ENCODE measurements at places on chromosomes 5 and 9.

DNA sequence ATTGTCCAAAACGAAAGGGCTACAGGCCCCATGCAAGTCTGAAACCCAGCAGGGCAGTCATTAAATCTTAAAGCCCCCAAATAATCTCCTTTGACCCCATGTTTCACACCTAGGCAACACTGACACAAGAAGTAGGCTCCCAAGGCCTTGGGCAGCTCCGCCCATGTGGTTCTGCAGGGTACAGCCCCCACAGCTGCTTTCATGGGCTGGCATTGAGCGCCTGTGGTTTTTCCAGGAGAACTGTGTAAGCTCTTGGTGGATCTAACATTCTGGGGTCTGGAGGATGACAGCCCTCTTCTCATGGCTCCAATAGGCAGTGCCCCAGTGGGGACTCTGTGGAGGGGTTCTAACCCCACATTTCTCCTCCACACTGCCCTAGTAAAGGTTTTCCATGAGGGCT lies 623.5 kb downstream of the PRR16 start:
- DNase-seq: no peak

DNA sequence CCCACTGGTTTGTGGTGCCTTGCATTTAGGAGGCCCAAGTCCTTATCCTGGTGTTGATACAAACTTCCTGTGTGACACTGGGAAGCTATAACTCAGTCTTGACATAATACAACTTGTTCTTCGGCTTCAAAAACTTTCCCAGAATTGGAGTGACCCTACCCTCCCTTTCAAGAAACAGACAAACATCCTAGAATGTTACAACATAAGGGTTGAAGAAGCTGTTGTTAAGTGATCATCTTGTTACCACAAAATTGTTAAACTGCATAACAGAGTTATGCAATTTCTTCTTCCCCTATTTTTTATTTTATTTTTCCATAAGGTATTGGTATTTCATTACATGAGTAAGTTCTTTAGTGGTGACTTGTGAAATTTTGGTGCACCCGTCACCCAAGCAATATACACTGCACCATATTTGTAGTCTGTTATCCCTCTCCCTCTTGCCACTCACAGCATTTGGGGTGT lies 21.3 kb downstream of the TLR4 start:
- no peak for DNase-seq

DNA sequence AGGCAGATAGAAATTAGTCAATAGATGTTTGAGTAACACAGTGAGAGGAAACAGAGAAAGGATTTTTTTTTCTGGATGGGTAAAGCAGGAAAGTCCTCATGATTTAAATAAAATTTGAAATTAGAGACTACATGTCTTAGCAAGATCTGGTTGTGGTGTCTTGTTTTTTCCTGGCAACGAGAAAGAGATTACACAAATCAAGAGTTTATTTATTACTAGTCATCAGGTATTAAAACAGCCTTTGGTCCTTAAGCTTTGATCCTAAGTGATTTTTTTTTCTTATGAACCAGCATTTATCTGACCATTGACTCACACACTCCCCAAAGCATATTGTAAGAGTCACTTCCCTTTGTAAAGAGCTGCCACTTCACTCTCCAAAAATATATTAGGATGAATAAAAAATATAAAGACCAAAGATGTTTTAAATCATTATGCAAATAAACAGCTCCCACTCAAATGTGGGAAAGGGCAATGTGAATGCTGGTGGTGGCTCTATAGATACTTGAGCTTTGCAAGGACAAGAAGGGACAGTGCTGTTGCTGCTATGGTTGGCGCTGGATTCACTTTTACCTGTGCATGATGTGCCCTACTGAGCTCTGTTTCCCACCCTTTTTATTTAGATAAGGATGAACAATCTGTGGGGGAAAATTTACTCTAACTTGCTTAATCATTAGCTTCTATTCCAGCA lies 1726.5 kb downstream of the MAT2B start:
- no peak for DNase-seq

DNA sequence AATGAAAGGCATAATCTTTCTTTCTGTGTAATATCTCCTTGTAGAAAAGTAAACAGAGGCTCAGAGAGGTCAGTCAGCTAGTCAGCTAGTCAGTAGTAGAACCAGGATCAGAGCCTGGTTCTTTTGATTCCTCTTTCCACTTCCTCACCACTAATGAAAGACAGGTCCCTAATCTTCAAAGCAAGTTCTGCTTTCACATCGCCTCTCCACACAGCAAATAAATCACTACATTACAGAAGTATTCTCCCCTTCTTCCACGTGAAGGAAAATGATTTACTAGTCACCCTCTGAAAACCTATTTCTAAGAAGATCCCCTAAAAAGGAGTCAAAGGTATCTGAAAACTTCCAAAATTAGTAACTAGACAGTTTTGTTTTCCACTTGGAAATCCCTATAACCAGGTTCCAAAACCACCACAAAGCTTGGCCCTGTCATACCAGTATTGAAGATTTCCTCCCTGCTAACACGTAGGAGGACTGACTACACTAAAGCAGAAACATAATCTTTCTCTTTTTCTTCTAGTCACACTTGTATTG lies 140.5 kb upstream of the TARS1 start:
- DNase-seq: no peak

- DNase-seq: no peak
Measured at GRCh38 chr5:179436321-179437122, 91.3 kb upstream of the ADAMTS2 start.

GRCh38 chr5:171675511-171675910 lies 110.1 kb upstream of the SMIM23 start:
- DNase-seq: no peak

- no peak for DNase-seq
Measured at GRCh38 chr5:109580225-109580624, 109.5 kb upstream of the MAN2A1 start.

DNA sequence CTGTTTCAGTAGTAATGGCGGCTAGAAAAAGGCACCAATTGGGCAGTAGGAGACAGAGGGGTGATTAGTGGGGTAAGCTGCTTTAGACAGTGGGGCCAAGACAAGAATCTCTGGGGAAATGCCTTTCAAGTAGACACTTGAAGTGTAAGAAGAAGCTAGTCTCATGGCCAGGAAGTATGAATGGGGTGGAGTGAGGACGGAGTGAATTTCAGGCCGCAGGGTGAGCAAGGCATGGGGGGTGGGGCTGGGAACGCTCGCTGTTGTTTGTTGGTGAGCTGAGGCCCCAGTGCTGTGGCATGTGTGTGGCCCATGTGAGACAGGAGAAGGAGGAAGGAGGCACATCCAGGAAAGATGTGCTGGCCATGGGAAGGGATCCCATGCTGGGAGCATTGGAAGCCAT lies 149.2 kb upstream of the NFIL3 start:
- DNase-seq: no peak

DNA sequence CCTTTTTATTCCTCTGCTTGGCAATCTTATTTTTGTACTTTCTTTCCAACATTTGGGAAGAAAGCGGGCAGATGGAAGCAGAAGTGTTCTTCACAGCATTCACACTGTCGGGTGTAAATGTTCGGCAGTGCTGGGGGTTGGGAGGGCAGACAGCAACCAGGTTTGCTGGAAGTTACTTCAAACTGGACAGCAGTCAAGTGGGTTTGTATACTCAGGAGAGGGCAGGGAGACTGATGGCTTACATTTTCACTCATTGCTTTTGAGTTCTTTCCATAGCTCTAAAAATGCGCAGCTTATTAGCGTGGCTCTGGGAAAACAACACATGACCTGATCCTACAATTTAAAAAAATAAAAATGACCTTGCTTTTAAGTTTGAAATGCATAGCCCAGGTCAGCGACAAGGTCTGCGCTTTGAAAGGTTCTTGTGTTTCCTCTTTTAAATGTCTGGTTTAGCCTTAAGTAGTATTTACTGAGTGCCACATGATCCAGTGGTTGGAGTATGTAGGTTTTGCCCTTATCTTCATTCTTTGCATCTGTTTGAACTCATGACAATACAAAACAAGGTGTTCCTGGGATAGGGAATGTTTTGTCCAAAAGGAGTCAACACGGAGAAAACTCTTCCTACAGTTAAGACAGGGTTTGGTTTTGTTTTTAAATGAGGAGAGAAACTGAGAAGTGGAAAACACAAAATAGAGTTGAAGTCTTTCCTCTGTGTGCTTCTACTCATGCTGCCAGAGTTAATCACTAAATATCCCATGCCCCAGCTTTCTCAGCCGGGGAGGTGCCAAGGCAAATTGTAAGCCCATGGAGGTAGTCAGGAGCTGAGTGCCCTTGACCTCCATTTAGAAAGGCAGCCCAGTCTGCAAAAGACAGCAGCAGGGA lies 132.7 kb upstream of the DMRT1 start:
- DNase-seq: no peak

DNA sequence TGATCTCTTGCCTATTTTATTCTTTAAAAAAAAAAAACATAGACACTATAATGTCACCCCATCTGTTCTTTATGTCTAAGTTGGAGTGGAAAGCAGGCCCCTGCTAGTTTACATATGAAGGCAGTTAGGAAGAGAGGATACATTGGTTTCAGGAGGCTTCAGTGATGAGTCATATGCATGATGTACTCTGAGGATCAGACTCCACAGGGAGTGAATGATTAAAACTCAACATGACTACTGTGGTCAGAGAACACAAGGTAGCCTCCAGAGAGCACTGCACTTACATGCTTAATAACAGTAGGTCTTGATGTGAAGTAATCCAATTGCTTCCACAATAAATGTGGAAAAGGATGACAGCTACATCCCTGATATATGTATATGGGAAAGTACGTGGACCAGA lies 22.7 kb upstream of the FSTL4 start:
- no peak for DNase-seq

DNA sequence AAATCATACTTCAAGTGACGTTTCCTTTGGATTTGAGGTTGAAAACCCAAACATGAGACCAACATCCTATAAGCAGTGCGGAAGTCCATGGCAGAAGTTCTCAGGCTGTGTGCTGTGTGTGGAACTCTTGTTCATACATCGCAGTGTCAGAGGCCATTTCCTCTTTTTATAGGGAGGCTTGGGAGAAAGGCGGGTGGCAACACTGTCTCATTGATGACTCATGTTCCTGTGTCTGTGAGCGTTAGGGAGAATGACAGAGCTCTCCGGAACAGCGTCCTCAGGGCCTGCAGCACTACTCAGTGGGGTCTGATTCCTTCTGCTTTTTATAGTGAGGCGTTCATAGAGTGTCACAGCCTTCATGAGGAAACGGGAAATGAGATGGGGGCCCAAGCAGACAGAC lies 98.8 kb upstream of the BASP1 start:
- DNase-seq: no peak

DNA sequence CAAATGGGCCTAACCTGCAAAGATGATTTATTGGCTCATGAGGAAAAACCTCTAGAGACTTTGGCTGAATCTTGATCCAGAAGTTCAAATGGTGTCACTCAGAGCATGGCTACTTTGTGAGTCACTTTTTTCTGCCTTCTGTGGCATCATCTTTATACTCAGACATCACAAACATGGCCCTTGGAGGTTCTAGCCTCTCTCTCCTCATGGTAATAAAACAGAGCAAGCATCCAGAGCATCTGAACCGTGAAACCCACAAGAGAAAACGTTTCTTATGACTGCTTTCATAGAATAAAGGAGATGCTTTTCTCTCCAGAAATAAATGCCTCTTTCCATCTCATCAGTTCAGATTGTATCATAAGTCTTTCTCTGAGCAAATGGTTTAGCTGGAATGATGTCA lies 780.3 kb downstream of the KCTD16 start:
- DNase-seq: no peak

GRCh38 chr5:14401639-14402038 lies 180.0 kb upstream of the OTULINL start:
- no peak for DNase-seq

GRCh38 chr5:99176186-99176585 lies 247.4 kb upstream of the CHD1 start:
- DNase-seq: no peak

DNA sequence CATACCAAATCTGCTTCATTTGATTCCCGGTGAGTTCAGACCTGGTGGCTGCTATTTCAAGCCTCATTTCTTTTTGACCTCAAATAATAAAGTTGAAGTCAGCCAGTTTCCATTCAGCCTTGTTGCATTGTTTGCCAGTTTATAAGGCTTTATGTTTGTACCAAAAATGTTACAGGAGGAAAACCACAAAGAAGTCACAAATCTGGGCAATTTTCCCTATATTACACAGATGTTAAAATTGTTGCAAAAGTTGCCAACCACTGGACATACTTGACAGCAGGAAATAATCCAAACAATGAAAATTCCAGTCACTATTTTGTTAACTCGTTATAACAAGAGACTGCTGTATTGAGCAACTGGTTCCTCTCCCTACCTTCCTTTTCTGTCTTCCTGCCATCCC lies 1325.0 kb upstream of the DMAC1 start:
- no peak for DNase-seq

DNA sequence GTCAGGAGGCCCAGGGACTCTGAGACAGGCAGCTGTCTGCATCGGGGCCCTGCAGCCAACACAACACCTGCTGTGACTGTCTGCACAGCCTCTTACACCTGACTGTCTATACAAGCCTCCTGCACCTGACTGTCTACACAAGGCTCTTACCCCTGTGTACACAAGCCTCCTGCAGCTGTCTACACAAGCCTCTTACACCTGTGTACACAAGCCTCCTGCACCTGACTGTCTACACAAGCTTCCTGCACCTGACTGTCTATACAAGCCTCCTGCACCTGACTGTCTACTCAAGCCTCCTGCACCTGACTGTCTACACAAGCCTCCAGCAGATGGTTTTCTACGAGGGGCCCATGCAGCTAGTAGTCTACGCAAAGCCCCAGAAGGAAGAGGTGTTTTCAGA lies 18.6 kb downstream of the IRX2 start:
- no peak for DNase-seq

GRCh38 chr5:146336197-146336596 lies 2.4 kb upstream of the POU4F3 start:
- DNase-seq: no peak

DNA sequence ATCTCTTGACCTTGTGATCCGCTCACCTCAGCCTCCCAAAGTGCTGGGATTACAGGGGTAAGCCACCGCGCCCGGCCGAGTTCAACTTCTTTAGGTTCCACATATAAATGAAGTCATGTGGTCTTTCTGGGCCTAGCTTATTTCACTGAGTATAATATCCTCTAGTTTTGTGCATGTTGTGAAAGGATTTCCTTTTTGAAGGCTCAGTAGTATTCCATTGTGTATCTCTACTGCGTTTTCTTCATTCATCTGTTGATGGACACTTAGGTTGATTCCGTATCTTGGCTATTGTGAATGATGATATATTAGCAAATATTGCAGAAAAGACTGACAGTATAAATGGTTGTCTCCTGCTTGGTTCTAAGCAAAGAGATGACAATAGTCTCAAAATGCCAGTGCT lies 20.1 kb downstream of the ODF2 start:
- DNase-seq: no peak

- no peak for DNase-seq
Measured at GRCh38 chr5:20656262-20656661, 668.3 kb upstream of the CDH18 start.

- no peak for DNase-seq
Measured at GRCh38 chr9:80899208-80899607, 790.1 kb downstream of the TLE1 start.

Data from central memory CD8-positive, alpha-beta T cell (primary cell).